Suppressor macrophage (primary cell): ENCODE measurements at places on chromosomes 7 and 10.

GRCh38 chr7:152178405-152179058 is 153.1 kb downstream of the GALNT11 start:
- no peak for DNase-seq

DNA sequence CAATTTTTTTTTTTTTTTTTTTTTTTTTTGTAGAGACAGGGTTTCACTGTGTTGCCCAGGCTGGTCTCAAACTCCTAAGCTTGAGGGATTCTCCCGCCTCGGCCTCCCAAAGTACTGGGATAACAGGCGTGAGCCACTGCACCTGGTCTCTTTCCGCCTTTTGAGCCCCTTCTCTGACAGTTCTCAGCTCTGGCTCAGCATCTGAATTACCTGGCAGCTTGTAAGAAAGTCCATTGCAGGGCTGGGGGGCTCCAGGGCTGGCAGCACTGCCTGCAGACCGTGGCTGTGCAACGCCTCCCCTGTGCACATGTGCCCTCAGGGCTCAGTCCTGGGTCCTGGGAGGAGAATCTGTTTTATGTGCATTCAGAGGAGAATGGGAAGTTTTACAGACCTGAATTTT is 37.6 kb downstream of the VWA2 start:
- no peak for DNase-seq

DNA sequence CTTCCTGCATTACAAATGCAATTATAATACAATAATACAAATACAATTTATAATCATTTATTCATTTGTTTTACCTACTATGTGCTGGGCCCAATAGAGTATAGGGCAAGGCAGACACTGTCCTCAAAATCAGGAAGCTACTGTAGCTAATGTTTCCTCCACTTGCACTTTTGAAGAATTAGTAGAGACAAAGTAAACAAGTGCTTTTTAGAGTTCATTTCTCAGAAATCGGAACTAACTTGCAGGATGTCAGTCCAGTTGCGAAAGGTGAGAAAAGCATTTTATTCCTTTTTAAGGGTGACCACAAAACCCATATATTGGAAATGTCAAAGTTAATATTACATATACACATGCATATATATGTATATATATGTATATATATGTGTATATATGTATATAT is 14.2 kb downstream of the ADRB1 start:
- DNase-seq: no peak

DNA sequence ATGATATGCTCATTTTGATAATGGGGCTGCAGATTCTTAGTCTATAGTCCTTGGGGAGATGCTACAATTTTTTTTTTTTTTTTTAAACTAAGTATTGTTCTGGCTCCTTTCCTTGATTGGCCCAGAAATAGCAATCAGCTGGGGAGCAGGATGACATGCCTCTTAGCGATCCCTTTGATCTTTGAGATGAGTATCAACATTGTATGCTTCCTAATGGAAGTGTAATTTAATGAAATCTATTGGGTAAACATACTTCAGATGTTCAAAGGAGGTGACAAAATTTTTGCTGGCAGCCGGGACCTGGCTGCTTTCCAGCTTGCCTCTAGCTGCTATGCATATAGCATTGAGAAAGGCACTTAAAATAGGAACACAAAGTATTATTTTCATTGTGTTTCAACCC is 43.5 kb downstream of the VTI1A start:
- DNase-seq: no peak

- peak; percentile 43 for DNase-seq
Observed at GRCh38 chr10:99964791-99965190, 45.0 kb downstream of the DNMBP start.
